ENCODE measurements at places on chromosomes 5 and 9.

- DNase-seq: no peak
These were observed 44.7 kb upstream of the LCP2 start for GRCh38 chr5:170342153-170342725.

DNA sequence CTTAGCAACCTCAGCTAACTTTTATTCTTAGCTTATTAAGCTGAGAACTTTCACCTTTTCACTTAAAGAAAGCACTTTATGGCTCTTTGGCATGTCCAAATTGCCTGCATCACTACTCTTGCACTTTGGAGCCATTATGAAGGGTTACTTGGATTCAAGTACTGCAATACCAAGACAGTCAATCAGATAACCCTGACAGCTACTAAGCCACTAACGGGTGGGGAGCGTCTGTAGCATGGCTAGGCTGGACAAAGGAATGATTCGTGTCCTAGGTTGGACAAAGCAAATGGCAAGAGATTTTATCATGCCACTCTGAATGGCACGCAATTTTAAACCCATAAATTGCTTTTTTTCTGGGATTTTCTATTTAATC lies 39.6 kb downstream of the TRPM6 start:
- no peak for DNase-seq

- DNase-seq: no peak
These were observed 4.1 kb downstream of the NOTCH1 start for GRCh38 chr9:136541709-136542108.

DNA sequence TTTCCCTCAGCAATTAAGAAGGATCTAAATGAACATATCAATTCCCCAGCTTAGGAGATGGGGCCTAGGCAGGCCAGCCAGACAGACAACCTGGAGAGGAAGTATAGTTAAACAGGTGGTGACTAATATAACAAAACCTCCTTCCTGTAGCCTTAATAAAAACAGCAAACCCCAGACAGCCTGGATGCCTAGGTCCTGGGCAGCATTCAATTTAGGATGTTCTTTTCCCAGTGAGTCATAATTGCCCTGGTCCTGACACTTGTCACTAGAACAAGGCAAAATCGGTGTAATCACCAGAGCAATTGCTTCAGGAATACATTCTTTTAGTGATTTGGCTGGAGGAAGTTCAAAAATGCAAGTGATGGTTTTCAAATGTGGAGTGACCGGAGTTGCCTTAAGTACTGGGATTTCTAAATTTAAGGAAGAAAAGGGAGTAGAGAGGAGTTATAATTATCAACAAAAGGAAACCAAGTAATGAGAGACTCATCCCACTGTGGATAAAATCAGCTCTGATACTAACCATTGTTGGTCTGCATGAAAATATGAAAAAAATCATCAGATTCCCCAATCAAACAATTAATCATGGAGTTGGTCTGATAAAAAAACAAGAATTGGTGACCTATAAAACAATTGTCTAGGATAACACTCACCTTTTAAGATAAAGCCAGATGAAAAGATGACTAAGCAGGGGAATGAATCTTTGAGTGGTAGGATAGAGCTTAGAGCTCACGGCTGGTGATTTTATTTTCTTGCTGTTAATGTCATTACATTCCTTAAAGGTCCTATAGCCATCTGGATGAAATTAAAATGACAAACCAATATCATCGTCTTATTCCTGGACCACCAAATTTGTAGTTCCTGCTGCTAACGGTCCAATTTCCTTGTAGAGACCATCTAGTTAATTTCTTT lies 39.0 kb upstream of the TARS1 start:
- no peak for DNase-seq

GRCh38 chr5:176803943-176804498 lies 6.3 kb upstream of the UNC5A start:
- no peak for DNase-seq

- no peak for DNase-seq
These were observed 13.0 kb downstream of the PPP6C start for GRCh38 chr9:125176636-125177035.

DNA sequence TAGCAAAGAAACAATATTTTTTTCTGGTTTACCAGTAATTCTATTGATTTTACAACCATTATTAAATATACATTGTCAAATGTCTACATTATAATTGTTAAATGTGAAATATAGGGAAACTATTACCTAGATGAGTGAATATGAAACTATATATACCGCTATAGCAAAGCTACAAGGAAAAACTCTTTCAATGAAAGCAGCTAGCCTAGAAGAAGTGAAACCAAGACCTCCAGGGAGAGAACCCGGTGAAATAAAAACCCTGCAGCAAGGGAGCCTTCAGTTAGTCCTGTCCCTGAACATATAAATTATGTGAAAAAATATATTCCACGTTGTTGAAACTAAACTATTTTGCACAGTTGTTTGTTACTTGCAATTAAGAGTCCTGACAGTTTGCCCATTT lies 913.1 kb downstream of the EFNA5 start:
- no peak for DNase-seq

DNA sequence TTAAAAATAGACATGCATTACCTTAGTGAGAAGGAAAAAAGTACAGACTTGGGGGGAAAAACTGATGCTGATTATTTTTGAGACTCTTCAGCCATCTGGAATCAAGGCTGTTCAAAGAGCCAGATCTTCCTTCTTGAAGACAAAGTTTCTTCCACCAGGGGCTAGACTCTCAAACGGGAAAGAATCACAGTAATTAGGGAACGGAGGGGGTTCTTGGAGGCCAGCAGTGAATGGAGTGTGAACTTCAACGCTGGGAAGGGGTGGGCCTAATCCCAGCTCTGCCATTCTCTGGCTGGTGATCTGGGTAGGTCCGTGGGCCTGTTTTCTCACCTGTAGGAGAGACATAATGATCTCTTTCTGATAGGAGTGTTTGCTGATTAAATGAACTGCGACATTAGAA lies 21.1 kb upstream of the LHX2 start:
- DNase-seq: no peak

DNA sequence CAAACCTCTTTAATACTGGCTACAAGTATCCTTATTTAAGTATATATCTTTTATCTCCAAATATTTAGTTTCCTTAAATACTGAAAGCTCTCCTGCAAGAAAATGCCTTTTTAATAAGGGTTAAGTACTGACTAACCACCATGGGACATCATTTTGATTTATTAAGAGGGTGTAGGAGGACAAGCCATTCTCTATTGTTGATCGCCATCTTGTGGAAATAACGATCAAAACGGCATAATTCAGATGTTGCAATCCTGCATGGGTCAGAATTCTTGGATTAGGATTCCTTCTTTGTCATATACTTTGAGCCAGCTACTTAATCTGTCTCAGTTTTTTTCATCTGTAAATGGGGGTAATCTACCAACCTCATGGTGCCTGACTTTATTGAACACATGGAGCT lies 28.7 kb upstream of the C5orf46 start:
- DNase-seq: no peak

All from D721Med (cell line).